Effector CD8-positive, alpha-beta T cell (primary cell): ENCODE measurements at places on chromosomes 13 and 19.

- DNase-seq = no peak
These were observed 31.2 kb downstream of the KEAP1 start for GRCh38 chr19:10471909-10472308.

DNA sequence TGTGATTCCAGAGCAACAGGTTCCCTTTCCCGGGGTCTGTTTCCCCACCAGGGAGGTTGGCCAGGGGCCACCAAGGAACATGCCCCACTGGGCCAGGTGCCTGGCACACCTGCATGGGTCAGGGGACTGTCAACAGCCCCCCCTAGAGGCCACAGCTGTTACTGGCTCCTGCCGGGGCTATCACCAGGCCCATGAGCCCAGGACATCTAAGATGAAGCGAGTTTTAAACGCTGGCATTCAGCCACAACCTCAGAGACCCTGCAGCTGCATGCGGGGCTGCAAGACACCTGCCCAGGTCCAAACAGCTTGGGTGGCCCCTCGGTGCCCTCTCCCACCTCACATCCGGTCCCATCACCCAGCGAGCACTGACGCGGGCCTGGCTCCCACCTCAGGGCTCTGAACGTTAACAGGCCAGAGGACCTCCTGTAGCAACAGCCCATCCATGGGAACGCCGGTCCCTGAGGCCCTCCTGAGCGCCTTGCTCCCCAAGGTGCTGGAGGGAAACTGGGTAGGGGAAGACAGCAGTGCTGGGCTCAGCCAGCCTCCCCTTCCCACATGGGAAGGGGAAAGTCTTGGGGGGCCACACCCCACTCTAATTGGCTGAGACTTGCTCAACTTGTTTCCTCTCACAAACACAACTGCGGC is 12.0 kb downstream of the KHSRP start:
- DNase-seq = peak; percentile 20

GRCh38 chr19:42297039-42297438 is 4.9 kb upstream of the PRR19 start:
- no peak for DNase-seq

GRCh38 chr13:37657134-37657533 is 58.6 kb upstream of the POSTN start:
- DNase-seq = no peak

DNA sequence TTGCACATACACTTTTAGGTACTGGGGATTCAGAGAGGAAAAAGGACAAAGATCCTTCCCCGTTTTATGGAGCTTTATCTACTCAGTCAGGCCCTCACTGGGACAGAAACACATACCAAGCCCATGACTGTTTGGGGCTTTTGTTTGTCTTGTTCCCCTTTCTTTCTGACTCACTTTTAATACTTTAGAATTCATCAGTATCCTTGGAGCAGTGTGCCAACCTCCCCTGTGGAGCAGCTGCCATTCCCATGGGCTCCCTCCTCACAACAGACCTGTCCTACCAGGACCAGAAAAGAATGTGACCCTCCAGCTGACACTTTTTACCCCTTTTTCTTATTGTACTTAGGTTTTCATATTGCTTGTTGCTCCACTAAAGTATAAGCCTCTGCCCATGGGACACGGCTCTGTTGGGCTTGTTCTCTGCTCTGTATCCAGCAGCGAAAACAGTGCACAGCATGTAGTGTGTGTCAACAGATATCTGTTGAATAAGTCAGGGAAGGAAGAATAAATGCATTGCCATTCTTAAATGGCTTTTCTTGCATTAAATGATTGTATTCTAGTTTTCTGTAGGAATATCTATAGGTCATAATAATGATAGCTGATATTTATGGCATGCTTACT is 431.1 kb downstream of the EFNB2 start:
- DNase-seq = no peak

- DNase-seq = no peak
These were observed 314.7 kb downstream of the OLFM4 start for GRCh38 chr13:53343361-53343744.

DNA sequence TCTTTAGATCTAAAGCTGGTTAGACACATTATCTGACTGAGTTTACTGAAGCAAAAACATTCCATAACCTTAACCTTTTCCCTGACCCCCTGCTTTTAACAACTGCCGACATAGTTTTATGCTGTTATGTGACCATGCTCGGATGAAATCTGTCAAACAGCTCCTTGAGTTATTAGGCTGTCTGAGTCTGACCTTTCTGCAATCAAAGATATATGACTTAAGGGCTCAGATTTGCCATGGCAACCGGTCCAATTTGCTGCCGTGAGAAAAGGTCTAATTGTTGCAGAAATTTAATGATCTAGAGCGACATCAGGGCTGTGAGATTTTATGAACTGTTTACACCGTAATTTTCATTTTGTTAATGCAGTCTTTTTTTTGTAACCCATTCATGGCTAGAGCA is 61.8 kb downstream of the URI1 start:
- no peak for DNase-seq

DNA sequence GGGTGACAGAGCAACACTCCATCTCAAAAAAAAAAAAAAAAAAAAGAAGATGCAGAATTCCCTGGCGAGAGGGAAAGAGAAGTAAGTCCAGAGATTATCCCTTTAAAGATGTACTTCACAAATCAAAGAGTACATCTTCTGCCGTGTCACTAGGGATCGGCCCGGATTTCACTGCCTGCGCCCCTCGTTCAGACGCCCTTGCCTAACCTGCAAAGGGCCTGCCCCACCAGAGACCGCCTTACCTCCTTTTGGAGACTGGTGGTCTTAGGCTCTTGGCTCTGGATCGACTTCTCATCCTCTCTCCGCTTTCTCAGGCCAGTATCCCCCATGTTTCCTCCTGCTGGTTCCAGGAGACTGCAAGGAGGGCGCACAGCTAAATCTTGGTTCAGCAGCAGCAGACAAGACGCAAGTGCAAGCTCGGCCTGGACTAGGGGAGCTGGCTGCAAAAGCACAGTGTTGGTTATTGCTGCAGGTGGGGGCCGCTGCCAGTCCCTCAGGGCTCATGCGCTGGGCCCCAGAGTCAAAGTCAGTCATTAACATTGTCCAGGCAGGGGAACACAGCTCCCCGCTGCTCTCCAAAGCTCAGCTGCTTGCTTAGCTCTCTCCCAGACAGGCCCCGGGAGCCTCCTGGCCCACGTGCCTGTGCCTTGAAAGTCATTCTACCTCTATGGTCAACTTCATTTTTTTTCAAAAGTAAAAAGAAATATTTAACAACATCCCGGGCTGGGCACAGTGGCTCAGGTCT is 1.2 kb downstream of the SLC7A9 start:
- no peak for DNase-seq

- DNase-seq = no peak
These were observed 10.2 kb upstream of the CBLC start for GRCh38 chr19:44767295-44768180.

GRCh38 chr19:51123381-51123800 is 1.3 kb upstream of the SIGLEC9 start:
- no peak for DNase-seq

DNA sequence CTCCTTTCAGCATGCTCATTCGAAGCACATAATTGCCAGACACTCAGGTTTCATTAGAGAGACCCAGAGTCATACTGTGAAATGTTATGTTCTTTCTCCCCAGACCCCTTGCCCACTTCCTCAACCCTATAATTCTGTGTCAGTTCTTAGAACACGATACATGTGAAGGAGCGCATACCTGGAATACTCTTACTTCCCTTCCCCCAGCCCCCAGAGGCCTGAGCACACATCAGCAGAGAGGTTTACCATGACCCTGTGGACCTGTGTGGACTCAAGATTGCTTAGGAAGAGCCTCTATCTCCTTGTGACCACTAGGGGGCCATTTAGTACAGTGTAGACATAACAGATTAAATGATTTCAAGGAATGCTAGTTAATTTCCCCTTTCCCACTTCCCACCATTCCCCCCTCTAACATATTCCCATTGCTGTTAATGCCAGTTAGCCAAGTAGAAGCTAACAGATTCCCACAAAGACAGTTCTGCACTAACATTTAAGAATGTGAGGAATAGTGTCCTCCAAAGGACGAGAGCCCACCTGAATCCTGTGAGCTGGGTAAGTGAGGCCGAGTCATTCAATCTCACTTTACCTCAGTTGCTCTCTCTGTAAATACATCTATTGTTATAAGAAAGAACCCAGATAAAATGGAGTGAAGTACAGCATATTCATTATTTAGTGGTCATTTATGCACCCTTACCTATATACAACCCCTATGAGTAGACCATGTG is 154.2 kb upstream of the MAB21L1 start:
- DNase-seq = no peak

DNA sequence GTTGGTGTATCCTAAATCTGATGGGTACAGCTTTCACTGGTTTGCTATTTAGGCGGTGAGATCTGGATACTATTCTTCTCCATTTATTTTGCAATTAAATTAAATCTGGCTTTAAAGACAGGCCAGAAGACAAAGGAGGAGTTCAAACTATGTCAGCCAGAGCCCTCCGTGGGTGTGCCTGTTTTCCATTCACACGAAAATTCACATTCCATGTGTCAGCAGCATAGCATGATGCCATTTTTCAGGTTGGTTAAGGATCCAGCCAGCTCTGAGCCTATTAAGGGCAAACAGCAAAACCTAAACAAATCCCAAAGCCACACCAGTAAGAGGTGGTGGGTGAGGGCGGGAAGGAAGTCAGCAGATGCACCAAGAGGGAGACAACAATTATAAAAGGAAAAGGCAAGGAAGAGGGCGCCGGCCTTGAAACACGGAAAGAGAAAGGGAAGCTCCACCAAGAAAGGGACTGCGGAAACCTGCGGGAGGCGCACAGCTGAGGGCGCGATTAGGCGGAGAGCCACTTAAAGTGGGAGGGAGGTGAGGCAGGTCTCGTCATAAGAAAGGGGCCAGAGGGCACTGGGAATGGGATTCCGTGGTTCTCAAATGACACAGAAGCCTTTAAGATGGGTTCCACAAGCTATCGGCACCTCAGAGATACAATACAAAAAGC is 43.0 kb downstream of the CARS2 start:
- no peak for DNase-seq

DNA sequence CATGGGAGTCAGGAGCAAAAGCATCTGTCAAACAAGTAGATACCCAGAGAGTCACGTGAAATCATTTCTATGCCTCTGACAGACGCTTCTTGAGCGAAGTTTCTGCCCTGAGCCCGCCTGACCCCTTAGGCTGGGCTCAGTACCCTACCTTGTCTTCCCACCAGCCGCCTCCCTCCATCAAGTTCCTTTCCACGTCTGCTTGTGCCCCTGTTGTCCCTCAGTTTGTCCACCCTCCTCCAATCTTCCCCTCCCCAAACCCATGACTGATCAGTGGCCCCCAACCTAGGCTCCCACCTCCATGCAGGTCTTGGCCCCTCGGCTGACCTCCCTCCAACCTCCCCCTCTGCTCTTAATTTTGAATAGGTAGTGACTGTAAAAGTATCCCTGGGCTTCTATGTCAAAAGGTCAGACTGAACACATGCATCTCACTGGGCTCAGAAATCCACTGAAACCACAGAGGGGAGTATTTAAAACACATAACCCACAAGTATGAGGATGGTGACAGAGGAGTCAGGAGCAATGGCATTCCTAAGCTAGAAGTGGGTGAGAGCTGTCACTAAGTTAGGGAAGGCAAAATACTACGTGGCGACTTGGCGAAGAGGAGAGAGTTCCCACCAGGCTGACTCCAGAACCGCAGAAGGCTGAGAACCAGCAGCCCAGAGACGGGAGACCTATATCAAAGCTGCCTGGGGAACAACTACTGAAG is 1.7 kb upstream of the ZNF446 start:
- no peak for DNase-seq
